ENCODE measurements at places on chromosomes 16 and 17.

GRCh38 chr16:11256661-11257130 lies 692 bp upstream of the SOCS1 start:
- no peak for DNase-seq

DNA sequence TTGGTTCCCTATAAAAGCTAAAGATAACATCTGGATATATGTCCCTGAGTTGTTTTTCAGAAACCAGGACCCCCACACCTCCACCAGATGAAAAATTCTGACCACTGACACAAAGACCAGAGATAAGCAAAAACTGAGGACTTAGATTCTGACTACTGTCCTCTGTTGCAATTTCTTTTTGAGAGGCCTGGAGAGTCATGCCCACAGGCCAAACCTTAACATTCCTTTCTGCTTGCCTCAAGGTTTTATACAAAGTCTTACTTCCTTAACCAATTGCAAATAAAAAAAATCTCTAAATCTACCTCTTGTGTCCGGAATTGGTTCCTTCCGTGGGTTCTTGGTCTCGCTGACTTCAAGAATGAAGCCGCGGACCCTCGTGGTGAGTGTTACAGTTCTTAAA lies 228.5 kb downstream of the ABCC12 start:
- DNase-seq: peak; percentile 29

- DNase-seq: no peak
Observed at GRCh38 chr16:81548551-81548875, 103.9 kb downstream of the CMIP start.

- DNase-seq: peak; percentile 98
Observed at GRCh38 chr16:80993307-80993706, 13.4 kb downstream of the CMC2 start.

GRCh38 chr17:16428098-16428882 lies 12.9 kb downstream of the TRPV2 start:
- DNase-seq: peak; percentile 69

DNA sequence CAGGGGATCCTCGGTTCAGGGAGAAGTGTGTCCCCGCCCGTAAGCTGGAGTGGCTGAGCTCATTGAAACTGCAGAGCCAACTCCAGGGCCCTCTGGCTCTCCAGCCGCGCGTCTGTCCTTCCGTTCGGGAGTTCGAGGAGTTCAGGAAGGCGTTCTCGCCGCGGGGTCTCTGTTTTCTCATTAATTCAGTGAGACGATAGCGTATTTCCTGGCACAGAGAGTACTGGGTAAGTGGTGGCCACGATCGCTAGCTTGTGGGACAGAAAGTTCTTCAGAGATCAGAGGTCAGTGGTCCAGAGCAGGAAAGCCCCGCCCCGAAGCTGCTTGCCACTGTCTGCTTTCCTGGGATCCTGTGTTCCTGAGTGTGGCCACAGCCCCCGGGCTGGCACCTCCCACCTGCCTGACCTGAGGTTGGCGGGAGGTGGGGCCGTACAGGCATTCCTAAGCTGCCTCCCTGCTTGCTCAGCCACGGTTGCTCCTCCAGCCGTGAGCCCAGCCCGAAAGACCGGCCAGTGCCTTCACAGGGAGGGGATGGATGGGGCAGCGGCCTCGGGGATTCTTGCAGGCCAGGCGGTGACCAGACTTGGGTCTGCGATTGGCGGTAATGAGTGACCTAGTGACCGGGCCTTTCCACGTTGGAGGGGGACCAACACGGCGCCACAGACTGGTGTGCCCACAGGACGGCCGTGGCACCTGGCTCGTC lies 8.9 kb downstream of the BAIAP2 start:
- DNase-seq: peak; percentile 88

DNA sequence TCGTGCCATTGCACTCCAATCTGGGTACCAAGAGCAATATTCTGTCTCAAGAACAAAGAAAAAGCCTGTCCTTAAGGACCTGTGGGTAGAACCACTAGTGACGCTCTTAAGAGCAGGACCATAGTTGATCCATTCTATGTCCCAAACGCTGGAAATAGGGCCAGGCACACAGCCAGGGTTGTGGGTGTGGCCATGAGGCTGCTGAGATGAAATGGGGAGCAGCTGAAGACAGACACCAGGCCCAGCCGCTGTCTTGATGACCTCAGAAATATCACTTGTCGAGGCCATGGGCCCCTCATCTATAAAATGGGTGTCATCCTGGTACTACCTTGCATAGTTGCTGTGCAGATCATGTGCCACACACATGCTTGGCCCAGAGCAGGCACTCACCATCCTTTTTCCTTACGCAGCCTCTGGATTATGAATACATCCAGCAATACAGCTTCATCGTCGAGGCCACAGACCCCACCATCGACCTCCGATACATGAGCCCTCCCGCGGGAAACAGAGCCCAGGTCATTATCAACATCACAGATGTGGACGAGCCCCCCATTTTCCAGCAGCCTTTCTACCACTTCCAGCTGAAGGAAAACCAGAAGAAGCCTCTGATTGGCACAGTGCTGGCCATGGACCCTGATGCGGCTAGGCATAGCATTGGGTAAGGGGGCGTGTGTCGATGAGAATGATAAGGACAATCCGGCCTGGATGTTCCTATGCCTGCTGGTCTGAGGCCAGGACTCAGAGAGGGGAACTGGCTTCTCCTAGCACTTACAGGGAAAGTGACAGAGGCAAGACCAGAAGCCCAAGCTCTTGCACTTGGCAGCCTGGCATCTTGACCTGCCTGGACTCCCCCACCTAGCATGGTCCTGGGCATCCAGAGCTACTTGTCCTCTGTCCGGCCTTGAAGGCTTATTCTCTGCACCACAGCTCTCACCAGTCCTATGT lies 25.5 kb downstream of the CDH5 start:
- DNase-seq: no peak

All from amniotic epithelial cell (primary cell).